ENCODE measurements at places on chromosomes 1 and 21.

- DNase-seq = no peak
These were observed 12.4 kb downstream of the LMNA start for GRCh38 chr1:156126630-156127534.

DNA sequence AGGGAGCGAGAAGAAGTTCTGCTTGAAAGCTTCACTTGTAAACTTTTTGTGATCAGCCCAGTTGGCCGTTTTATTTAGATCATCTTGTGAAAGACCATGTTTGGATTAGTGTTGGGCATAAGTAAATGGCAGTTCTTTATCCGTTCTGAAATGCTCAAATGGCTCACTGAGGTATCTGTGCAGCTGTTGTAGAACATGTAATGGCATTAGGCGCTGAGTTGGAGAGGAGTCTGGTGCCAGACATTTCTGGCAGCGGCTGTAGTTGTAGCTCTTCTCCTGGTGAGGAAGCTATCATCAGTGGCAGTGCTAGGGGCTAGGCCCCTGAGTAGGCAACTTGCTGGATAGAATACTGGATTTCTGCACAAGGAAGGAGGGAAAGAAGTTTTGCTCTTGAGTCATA is 321.6 kb downstream of the LMO4 start:
- DNase-seq = no peak

DNA sequence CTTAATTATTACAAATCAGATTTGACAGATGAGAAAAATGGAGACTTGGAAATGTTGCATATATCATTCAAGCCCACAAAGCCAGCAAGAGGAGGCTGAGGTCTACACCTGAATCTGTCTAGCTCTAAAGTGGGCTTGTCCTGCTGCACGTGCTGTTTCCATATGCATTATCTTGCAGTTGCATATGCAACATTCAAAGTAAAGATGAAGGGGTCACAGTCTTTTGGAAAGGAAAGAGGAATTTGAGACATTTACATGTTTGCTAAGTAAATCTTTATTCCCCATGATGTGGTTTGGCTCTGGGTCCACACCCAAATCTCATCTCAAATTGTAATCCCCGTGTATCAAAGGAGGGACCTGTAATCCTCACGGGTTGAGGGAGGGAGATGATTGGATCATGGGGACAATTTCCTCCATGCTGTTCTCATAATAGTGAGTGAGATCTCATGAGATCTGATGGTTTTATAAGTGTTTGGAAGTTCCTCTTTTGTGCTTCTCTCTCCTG is 98.3 kb downstream of the BACH1 start:
- DNase-seq = no peak

- DNase-seq = no peak
These were observed 109.8 kb downstream of the ETS2 start for GRCh38 chr21:38915546-38915945.

DNA sequence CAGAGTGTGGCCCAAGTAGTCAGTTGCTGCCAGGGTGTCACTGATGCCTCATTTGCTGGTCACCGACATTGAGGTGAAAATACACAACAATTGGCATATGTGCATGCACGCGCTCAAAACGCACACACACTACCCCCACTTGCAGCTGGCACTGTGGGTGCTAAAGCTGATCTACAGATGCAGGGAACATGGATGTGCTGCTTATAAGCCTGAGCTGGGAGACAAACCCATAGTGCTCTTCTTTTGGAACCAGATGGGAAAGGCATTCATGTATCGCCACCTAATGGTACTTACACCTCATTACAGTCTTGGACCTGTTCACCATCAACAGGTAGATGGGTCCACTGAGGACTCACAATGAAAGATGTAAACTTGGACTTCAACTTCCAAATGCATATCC is 70.3 kb upstream of the CAMK1G start:
- DNase-seq = no peak

DNA sequence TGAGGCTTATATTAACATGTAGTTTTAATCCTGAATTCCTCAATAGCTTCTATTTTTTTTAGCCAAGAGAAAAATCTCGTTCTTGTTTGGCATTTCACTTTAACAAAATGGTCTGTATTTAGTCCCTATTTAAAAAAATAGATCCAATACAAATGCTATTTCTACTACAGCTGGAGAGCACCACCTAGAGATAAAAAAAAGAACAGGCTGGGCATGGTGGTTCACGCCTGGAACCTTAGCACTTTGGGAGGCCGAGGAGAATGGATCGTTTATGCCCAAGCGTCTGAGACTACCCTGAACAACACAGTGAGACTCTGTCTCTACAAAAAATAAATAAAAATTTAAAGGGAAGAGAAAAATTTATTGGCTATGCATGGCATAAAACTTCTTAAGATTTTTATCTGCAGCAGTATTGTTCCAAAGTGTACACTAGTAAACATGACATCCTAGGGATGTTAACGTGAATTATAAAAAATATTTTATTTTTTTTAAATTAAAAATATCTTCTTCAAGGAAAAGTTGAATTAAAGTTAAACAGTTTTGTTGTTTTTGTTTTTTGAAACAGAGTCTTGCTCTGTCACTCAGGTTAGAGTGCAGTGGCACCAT is 4.4 kb downstream of the ST7L start:
- no peak for DNase-seq

DNA sequence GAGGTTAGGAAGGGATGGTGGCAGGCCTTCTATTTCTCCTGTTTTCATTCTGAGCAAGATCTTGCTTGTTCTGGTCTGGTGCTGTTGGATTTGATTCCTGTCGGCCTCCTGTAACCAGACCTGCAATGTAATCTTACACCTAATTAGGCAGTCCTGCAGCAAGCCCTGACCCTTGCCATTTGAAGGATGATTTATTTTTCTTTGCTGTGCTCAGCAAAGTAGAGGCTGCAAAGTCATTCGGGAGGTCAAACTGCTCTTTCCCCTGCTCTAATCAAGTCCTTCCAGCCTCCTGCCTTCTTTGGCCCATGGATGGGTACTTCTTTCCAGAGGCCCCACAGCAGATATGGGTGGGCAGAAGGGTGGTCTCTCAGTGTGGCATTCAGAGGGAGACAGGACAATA is 417.7 kb upstream of the USP24 start:
- DNase-seq = no peak

DNA sequence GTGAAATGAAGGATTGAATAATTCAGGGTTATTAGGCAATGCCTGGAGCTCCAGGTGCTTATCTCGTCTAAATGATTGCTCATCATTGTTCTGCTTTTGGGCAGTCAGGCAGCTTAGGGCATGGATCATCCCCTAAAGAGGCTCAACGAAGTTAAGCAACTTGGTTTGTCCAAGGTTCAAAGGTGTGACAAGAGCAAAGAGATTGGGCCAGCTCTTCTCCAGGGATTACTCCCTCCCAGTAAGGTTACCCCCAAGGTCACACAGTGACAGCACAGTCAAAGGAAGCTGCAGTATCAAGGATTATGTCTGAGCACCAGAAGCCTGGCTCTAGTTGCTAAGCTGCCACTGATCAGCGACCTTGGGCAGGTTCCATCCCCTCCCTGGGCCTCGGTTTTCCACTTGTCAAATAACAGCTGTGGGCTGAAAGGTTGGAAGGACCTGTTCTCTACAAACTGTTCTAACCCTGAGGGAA is 6.8 kb downstream of the ETNK2 start:
- DNase-seq = no peak

- DNase-seq = no peak
These were observed 6.2 kb downstream of the LRRC7 start for GRCh38 chr1:69573911-69574310.

- peak; percentile 1 for DNase-seq
These were observed 43.6 kb downstream of the PBX1 start for GRCh38 chr1:164602480-164603093.

GRCh38 chr1:24619376-24619775 is 23.7 kb upstream of the SRRM1 start:
- DNase-seq = no peak

GRCh38 chr1:94061513-94062443 is 59.2 kb downstream of the ABCA4 start:
- DNase-seq = peak; percentile 32

- no peak for DNase-seq
These were observed 13.3 kb downstream of the NADK start for GRCh38 chr1:1764876-1765470.

- DNase-seq = no peak
These were observed 121.9 kb downstream of the KCNK1 start for GRCh38 chr1:233735847-233736246.

- DNase-seq = no peak
These were observed 343.1 kb downstream of the NTNG1 start for GRCh38 chr1:107483949-107484348.

DNA sequence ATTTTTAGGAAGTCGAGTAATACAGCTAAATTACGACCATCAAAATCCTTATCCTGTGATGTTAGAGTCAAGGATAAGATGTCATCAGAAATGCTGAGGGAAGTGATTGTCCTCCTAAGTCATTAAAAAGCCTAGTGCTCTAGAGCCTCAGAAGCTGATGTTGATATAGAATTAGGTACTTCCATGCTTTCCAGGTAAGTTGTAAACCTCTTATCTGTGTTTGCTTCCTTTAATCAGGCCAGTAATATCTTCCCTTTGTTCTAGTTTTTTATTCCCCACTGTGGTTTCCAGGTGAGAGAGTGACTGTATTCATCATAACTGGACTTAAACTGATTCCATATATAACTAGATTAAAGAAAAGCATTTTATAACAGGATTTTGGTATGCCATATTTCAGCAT is 44.4 kb downstream of the SMG7 start:
- DNase-seq = no peak

DNA sequence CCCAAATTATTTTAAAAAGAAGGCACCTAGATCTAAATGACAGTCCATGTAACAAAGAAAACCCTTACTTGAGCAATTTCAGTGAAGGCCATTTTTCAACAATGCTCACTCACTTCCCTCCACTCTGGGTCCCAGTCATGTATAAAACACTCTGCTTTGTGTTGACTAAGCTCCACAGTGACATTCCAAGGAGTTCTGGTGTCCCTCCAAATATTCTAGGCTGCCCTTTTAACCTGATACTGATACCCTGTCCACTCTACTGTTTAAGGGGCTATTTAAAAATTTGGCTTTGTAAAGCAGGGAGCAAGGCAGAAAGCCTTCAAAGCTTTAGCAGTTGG is 73.6 kb downstream of the GNG12 start:
- DNase-seq = no peak

DNA sequence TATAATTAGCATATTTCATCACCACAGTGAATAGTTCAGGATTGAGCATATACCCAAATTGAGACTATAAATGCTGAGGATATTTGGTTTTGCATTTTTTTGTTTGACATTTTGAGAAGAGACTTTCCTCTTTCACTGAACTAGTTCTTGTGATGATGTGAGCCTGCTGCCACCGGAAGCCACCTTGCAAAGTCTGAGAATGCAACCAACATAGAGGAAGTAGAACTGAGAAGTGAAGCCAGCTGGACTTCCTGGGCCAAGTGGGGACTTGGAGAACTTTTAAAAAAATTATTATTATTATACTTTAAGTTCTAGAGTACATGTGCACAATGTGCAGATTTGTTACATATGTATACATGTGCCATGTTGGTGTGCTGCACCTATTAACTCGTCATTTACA is 102.3 kb downstream of the RPE65 start:
- no peak for DNase-seq

- DNase-seq = no peak
These were observed 33.6 kb upstream of the DIP2A start for GRCh38 chr21:46425041-46425440.

- DNase-seq = no peak
These were observed 16.9 kb upstream of the KIAA0040 start for GRCh38 chr1:175209493-175209921.
